ENCODE measurements at places on chromosomes 5 and 9.

DNA sequence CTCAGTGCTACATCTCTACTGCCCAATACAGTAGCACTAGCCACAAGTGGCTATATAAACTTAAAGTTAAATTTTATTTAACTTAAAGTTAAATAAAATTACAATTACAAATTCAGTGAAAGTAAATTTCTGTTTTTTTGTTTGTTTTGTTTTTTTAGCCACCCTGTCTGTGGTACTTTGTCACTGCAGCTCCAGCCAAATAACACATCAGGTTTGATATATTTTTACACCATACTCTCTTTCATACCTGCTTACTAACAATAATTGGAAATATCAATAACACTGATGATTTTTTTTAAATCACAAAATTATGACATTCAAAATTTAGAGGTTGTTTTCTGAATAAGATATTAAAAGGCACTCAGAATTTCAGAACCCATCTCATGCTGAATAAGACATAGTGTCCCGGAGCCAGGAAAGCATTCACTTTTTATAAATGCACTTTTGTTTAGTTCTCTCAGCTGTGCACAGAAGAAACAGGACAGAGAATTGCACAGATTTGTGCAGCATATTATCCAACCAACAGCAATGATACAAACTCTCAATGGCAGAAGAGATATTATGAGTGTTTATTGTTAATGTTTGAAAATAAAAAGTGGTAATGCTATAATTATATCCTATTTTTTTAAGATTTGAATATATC, 92.6 kb downstream of the EDIL3 start:
- DNase-seq = no peak

DNA sequence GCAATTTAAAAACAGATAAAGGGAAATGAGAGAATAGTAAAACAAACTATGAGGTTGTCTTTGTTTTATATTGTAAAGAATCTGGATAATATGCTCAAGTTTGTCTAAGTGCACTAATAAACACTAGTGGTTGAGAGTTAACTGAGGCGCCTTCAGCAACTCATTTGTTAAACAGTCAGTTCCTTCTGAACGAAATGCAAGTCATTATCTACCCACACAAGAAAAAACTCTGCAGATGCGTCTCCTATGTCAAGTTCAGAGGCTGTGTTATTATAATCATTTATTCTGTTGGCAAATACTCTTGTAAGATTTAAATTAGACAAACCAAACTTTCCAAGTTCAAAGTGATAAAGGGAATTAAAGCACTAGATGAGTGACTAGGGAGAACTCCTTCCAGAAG, 20.3 kb upstream of the PCA3 start:
- no peak for DNase-seq

DNA sequence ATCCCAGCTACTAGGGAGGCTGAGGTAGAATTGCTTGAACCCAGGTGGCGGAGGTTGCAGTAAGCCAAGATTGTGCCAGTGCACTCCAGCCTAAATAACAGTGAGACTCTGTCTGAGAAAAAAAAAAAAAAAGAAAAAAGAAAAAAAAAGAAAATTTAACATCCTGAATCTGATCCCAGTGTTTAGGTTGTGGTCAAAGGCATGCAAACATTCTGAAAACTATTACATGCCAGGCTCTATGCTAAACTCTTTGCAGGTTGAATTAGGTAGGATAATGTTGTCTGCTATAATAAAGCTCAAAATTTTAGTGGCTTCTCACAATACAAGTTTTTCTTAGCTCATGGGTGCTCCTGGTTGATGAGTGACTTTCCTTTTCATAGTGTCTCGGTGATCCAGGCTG, 367.4 kb downstream of the PSAT1 start:
- DNase-seq = no peak

DNA sequence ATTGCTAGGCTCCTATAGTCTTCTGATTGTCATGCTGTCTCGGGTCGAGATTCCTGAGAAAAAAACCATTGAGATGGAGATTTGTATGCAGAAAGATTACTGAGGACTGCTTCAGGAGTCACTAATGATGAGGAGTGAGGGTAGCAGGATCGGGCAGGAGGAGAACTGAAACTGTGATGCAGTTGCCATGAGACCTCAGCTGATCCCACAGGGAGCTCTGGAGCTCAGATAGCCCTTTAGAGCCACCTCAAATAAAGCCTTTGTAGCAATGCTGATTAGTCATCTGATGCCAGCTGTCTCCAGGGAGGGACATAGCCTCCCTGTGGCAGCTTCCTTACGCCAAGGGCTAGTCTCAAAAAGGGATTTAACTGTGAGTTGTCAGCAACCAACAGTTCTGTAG, 256.9 kb downstream of the DMAC1 start:
- DNase-seq = no peak

GRCh38 chr9:2332663-2333062, 288.9 kb upstream of the VLDLR start:
- DNase-seq = no peak

GRCh38 chr9:133585481-133586351, 23.5 kb downstream of the FAM163B start:
- DNase-seq = no peak

- DNase-seq = no peak
Observed at GRCh38 chr5:26259081-26259480, 779.3 kb downstream of the CDH9 start.

- DNase-seq = no peak
Observed at GRCh38 chr5:167908606-167909005, 382.8 kb upstream of the WWC1 start.

DNA sequence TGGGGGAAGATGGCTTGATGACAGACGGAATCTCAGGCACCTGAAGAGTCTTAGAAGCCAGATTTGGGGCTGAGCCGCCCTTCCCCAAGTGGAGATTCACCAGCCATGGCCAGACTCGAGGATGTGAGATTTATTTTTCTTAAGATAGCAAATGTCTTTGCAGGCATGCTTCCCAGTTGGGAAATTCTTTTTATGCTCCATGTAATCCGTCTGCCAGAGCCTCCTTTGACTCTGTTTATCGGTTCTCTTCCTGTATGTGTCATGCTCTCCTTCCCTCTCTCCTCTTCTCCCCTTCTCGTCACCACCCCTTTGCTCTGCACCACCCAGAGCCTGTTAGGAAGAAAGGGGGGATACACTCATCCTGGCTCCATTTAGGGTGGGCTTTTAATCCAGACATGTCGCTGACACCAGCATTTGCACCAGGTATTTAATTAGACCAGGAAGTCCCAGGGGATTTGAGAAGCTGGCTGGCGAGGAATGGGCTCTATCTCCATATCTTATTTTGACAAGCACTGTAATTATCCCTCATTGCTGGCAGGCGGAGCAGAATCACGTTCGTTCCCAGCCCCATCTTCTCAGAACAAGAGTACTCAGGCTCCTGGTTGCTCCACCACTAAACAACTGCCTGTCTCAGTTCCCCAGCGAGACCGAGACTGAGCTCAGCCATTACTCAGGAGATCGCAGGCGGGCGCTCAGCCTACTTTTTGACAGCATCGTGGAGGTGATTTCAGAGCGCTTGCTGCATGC, 50.9 kb downstream of the KCNIP1 start:
- DNase-seq = peak; percentile 61

DNA sequence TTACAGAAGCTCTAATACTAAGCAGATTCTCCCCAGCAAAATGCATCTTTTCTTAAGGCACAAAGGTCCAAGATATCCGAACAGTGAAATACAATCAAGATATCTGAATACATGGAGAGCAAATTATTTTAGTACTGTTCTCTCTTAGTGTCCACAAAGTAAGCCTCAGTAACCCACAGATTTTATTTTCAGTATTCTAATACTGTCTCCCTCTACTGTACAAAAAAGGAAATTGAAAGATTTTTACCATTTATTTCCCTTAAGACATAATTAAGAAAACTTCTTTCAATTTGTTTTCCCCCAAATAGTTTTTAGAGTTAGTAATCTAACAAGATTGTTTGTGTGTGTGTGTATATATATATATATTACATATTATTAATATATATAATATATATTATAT, 24.7 kb upstream of the NOL6 start:
- peak; percentile 37 for DNase-seq

DNA sequence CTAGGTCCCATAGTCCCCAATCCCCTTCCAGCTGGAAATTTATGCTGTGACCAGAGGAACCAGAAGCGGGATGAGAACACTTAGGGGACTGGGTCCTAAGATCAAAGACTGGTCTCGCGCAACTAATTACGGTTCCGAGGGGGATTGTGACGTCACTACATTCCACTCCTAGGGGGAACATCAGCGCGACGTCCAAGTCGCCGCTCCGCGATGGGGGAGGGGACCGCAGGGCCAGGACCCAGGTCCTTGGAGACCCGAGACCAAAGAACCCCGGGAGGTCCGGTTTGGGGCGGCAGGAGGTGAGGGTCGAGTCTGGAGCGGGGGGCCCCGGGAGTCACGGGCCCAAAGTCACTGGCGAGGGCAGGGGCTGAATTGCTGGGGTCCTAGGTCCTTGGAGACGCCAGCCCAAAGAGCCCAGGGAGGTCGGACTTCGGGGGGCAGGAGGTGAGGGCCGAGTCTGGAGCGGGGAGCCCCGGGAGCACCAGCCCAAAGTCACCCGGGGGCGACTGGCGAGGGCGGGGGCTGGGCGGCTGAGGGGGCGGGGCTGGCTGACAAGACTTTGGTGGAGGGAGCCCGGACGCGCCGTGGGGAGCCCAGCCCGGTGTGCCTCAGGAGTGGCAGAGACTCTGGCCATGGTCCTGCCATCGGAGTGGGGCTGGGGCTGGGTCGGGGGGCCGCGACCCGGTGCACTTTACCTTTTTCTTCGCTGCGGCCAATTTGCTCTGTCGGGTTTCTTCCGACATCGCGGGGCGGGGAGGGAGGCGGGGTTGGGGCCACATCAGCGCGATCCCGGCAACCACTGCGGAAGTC, at the start of gene GOLGA2:
GOLGA2 (minus strand) TSS at position 810 of the 810 bp plus-strand sequence; CDS start at position 779, 31 bp downstream.
- peak; percentile 72 for DNase-seq

- no peak for DNase-seq
Observed at GRCh38 chr9:72635197-72635596, 113.8 kb downstream of the TMC1 start.

DNA sequence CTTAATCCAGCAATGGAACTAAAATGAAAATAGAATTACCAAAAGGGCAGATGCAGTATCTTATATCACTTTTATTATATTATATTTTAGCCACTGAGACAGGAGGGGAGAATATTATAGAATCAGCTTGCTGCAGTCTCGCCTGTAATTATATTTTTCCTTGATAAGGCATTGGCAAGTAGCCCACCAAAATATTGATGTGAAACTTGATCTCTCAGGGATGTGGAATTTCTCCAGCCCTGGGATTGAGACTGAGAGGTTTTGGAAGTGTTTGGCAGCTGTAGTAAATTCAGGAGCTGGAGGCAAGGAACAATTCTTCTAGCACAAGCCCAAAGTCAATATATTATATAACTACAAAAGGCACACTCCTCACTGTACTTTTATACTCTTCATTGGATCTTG, 142.1 kb upstream of the ADAMTSL1 start:
- peak; percentile 53 for DNase-seq

GRCh38 chr5:1909346-1909985, 26.7 kb upstream of the IRX4 start:
- DNase-seq = no peak

GRCh38 chr5:135393229-135393628, 5.8 kb downstream of the MACROH2A1 start:
- DNase-seq = no peak

DNA sequence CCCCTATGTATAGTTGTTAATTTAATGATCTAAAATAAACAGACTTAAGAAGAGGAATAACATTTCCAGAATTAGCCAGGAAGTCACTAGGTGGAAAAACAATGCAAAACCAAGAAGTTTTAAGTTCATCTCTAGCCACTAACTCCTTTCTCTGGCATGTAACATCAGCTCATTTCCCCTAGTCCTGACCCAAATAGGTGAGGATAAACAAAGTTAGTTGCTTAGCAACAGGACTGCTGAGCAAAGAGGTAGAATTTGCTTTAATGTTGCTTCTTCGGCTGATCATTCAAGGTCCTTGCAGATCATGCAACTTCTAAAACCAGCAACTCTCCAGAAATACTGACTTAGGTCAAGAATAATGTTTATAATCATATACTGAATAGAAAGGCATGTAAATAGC, 675.8 kb downstream of the CETN3 start:
- DNase-seq = no peak

DNA sequence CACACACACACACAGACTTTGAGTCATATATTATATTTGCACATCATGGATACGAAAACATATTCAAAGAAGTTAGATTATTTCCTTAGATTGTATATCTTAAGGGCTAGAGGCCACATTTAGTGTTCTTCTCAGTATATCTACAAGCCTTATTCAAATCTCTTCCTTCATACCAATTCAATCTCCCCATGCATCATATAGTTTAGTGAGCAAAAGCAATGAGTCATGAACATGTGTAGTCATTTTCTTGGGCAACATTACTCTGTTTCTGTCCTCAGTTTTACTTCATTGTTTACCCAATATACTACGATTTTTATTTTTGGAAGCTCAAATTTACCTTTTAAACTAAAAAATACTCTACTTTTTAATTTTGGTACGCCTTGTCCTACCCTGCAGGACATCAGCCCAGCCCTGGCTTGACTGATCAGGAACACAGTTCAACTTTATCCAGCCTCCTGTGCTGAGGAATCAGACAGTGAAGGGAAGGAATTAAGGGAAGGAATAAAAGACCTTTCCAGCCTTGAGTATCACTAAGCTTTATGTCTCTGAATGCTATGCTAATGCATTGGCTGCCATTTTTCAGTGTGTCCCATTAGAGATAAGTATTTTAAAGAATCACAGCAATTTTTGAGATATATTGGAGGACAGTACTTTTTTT, 101.7 kb upstream of the FST start:
- DNase-seq = peak; percentile 73

DNA sequence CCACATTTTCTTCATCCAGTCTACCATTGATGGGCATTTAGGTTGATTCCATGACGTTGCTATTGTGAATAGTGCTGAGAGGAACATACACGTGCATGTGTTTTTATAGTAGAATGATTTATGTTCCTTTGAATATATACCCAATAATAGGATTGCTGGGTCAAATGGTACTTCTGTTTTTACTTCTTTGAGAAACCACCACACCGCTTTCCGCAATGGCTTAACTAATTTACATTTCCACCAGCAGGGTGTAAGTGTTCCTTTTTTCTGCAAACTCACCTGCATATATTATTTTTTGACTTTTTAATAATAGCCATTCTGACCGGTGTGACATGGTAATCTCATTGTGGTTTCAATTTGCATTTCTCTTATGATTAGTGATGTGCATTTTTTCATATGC, 82.2 kb upstream of the RFX3 start:
- DNase-seq = no peak

GRCh38 chr5:96909003-96909402, 26.9 kb upstream of the LNPEP start:
- no peak for DNase-seq
